Right cardiac atrium (tissue), 5 donors: ENCODE measurements at places on chromosomes 1 and 21.

DNA sequence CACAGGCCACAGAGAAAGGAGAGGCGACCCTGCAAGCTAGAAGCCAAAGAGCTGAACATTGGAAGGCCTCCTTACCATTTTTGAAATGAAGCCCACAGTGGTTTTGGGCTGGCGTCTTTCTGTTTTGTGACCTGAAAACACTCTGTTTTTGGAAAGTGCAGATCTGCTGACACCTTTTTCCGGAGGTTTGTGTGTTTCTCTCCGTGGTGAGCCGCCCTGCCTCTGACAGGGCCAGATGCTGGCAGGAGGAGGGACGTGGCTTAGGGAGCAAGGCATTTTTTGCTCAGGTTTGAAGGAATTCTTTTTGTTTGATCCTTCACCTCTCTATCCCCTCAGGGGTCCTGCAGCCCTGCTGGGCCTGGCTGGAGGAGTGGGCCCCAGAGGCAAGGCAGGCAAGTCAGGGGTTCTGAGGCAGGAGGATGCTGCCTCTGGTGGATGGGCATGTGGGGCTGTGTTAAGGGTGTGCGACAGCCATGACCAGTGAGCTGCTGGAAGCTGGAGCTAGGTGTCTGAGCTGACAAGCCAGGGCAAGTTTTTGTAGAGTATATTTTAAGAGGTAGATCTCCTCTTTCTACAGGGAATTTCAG is 133.8 kb downstream of the CAMTA1 start:
- DNase-seq = no peak

DNA sequence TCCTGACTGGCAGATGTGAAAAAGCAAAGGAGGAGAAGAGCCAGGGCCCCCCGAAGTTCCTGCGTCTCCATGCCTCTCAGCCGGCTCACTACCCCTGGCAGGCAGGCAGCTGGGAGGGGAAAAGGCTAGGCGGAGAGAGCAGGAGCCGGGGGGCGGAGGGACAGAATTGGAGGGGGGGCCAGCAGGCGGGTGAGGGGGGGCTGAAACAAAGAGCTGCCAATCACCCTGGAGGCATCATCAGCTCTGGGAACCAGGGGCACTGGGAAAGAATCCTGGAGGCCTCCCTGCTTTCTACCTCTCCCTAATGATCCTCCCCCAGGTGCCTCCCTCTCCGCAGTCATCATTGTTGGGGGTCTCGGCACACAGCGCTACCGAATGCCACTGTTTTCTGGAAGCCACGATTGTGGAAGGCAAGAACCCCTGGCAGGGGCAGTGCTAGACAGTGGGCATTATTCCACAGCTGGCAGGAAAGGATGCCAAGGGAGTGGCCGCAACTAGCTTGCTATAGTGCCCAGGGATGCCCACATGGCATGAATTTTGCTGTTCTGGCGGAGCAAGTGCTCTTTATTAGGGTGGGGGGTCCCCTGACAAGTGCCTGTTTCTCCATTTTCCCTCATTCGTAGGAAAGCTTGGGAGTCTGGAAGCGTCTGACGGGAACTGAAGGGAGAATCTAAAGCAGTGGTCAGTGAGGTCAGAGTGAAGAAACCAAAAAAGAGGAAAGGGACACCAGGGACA is at the start of gene THBS3:
Gene THBS3, minus strand, starts transcription at position 92 of the 735 bp plus-strand sequence. Its CDS starts 21 bp downstream, at position 71.
- peak; percentile 89 for DNase-seq

DNA sequence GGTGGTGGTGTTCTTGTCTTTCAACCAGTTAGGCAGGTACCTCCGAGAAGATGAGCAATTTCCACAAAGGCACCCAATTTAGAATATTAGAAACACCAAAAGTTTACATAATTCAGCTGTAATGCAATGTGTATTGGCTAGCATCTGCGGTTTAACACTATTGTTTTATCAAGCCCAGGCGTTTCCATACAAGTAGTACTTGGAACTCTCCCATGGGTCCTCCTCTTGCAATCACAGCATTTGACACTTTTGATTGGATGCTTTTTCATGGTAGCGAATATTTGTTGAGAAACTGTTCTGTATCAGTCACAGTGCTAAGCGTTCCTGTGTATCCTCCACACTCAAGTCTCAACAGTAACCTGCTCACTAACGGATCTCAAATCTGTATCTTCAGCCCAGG is 20.1 kb upstream of the MAP1LC3C start:
- DNase-seq = no peak

GRCh38 chr1:6460301-6461050 is 5.5 kb downstream of the TNFRSF25 start:
- no peak for DNase-seq

- DNase-seq = no peak
These were observed 5.5 kb downstream of the PAQR7 start for GRCh38 chr1:25869909-25870606.

- peak; percentile 93 for DNase-seq
These were observed 8.0 kb upstream of the TNFRSF14 start for GRCh38 chr1:2548068-2548589.

- DNase-seq = peak; percentile 90
These were observed 9.8 kb downstream of the EDN2 start for GRCh38 chr1:41474490-41475271.

GRCh38 chr1:212286556-212287131 is 1.4 kb downstream of the PPP2R5A start:
- DNase-seq = no peak

GRCh38 chr1:32400876-32401631 is 6.8 kb upstream of the BSDC1 start:
- peak; percentile 94 for DNase-seq

DNA sequence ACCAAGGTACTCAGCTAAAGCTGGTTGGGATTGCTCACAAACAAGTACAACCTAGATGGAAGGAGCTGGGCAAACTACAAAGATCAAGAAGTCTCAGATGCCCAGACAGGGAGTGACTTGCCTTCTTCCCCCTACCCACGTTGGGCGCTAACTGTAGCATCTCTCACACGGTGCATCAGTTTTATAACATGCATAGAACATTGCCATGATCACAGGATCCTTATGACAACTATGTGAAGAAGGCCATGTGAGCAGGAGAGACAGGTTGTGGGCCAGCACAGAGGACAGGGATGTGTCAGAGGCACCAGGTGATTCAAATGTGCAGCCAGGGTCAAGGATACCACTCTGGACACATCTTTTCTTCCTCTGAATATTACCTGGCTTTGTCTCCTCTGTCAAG is 28.3 kb upstream of the CYP4B1 start:
- DNase-seq = no peak

DNA sequence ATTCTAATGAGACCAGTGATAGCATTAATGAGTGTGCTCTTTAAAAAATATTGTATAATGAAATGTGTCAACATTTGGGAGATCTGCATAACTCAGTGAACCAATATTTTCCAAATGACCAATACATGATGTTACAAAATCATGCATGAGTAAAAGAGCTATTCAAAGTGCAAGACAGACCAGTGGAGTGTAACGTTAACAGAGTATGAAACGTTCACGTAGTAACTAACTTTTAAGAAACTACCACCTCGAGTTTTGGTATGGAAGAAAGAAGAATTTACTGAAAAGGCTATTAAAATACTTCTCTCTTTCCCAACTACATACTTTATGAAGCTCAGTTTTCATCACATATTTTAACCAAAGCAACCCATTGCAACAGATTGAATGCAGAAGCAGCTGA is 9.6 kb upstream of the SLC6A9 start:
- DNase-seq = no peak

- DNase-seq = peak; percentile 75
These were observed 15.2 kb downstream of the H6PD start for GRCh38 chr1:9249534-9250410.

DNA sequence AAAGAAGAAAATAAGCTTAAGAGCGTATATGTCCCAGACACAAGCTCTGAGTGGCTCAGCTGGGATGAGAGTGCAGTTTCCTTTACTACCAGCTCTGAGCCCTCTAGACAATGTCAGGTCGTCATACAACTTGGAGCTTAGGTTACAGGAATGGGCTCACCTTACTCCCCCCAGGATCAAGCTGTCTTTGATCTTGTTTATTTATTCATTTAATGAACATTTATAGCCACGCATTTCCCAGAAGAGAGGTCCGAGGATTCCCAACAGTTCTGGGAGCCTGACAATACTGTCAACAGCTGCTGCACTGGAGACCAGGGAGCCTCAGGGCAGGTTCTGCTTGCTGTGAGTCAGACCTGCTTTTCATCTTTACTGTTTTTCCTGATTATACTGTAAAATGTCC is 378.9 kb downstream of the PLPP3 start:
- no peak for DNase-seq

- DNase-seq = no peak
These were observed 221.9 kb downstream of the ATG4C start for GRCh38 chr1:63005812-63006211.

DNA sequence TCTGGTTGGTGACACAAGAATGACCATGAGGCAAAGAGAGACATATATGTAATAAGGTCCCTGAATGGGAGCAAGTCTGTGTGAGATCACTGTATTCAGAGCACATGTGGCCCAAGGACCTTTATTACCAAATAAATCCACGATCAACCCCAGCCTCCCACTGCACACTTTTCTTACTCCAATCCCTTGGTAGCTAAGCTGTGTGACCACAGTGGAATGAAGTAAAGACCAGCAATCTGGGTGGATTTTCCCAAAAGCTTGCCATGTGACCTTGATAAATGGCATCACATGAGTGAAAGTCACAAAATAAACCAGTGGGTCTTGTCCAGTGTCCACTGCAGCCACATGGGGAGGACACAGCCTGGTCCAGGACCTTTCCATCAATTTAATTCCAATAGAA is 36.7 kb upstream of the TLR5 start:
- no peak for DNase-seq

DNA sequence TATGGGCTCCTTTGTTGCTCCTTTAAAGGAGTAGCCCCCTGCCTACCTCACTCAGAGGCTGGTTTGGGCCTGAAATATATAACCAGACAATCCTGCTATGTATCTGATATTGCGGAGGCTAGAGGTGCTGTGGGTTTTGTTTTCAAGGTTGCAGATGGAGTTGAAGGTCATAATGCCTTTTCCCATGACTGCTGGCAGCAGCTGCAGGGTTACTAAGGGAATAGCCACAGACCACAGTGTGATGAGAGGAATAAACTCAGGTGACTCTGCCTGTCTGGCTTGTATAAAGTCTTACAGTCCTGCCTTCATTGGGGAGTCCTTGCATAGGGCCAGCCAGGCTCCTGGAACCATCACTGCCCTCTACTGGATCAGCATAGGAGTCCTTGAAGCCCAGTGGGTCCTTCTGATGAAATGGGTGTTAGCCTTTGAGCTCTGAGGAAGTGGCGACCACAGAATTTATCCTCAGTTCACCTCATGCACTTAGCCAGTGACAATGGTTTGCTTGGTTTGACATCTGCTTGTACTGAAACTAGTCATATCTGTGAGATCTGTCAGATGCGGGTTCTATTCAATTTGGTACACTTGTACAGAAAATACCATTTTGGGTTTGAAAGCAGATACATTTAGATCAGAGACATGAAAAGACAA is 174.4 kb upstream of the HMCN1 start:
- peak; percentile 22 for DNase-seq

DNA sequence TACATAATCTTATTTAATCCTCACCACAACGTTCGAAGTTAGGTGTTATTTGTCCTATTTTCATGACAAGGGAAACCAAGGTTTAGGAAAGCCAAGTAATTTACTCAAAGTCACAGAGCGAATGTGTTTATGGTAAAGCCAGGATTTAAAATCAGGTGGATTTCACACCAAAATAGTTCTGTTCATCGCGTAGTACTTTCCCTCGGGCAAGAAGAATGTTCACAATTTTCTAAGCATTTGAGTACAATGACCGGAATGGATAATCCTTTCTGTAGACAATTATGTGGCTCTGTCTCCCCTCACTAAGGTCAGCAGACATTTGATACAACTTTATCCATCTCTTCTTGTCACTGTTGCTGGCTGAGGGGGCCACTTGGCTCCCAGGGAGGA is 204.2 kb downstream of the ST6GALNAC3 start:
- no peak for DNase-seq

GRCh38 chr21:14495075-14495474 is 51.0 kb downstream of the SAMSN1 start:
- DNase-seq = no peak

DNA sequence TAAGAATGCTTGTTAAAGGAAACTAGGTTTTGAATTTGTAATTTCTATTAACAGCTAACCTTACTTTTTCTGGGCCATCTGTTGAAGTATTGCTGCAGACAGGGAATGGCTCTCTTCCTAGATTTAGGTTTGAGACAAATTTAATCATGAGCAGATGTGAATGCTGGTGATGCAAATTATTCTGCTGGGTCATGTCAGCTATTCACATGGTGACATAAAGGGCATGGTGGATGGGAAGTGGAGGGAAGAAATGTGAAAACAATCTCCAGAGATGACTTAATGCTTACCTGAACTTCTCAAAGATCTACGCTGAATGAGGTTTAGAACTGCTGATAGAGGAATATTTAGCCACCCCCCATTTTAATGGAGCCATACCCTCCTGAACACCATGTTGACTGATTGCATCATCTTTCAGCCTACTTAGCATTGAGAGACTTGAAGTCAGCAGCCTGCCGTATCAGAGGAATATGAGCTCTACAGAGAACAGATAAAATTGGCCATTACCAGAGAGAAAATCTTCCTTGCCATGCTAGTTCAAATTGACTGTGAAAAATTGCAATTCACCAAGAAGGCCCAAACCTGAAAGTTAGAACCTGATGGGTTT is 138.8 kb downstream of the HHAT start:
- no peak for DNase-seq

DNA sequence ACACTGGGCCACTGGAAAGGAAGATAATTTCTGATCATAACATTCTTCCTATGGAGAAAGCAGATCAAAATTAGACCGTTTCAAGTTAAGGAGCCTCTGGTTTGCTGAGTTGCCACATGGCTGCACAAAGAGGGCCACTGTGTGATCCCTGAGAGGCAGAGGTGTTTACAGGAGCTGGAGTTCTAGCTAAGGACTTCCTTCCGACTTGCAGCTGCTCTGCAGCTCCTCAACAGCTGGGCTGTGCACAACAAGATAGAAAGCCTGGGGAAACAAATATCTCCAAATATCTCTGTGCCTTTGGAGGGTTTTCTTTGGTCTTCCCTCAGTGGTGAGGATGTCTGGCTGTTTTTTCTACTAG is 26.8 kb downstream of the GADD45A start:
- no peak for DNase-seq

- no peak for DNase-seq
These were observed at the start of gene GPA33 for GRCh38 chr1:167090314-167090942. Gene GPA33, minus strand, starts transcription at chr1:167090377. Its CDS starts 90 bp downstream, at chr1:167090287.

- DNase-seq = peak; percentile 39
These were observed 20.4 kb upstream of the UBXN10 start for GRCh38 chr1:20165522-20165951.

GRCh38 chr1:10597492-10598388 is 123.0 kb downstream of the PEX14 start:
- DNase-seq = no peak
